ENCODE measurements at places on chromosomes 1 and 21. TPM values are rescaled to one million over a fixed set of nuclear protein-coding genes. Genes with fewer than 3 reads are reported as not detected.

DNA sequence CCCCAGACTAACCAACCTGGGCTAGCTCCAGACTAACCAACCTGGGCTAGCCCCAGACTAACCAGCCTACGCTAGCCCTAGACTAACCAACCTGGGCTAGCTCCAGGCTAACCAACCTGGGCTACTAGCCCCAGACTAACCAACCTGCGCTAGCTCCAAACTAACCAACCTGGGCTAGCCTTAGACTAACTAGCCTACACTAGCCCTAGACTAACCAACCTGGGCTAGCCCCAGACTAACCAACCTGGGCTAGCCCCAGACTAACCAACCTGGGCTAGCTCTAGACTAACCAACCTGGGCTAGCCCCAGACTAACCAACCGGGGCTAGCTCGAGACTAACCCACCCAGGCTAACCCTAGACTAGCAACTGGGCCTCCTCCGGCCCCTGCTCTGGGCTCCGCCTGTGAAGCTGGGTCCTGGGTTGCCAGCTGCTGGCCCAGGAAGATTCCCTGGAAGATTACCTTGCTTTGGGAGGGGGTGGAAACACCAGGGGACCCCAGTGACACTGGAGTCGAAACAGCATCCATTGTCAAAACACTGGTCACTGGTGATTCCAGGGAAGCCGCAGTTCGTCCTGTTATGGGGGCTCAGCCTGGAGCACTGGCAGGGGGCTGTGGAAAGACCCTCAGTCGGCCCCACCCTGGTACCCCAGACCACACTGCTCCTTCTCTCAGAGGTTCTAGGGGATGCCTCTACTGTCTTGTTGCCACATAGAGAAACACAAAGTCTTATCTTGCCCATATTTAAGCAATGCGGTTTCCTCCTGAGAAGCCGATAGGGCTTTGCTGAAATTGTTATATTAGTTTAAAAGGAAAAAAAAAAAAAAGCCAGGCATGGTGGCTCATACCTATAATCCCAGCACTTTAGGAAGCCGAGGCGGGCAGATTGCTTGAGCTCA is 1.1 kb downstream of the TFF2 start:
- DNase-seq = no peak

GRCh38 chr1:231561647-231562383 is 33.3 kb downstream of the TSNAX start:
- no peak for DNase-seq

The RAB42 gene
- 1.6 TPM for total RNA-seq

The SPEN gene
- 80.0 TPM for total RNA-seq

- peak; percentile 8 for DNase-seq
These were observed 40.2 kb upstream of the PBX1 start for GRCh38 chr1:164518692-164519332.

DNA sequence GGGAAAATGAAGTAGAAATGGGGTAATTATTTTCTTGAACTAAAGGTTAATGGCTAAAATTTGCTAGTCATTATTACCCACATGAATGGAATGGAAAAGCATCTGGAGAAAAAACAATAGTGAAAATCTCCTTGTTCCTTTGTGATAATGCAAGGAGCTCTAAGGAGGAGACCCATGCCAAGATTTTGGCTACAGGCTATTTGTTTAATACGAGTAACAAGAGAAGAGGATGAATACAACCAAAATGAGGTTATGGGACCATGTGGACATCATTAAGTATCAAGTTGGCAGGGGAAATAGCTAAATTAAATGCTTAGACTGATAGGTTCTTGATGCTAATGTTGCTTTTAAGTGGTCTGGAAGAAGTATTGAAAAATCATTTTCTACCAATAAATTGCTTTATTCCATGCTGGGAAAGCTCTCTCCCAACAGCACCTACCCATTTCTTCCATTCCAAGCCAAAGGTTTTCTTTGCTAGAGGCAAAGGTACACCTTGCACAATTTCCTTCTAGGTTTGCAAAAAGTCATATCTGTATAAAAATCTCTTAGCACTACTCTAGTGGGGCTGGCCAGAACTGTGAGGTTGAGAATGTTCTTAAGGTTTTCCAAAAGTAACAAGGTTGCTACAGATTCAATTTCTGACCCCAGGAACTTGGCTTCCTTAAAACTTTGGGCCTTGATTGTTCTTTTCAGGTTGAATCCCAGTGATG is 100.2 kb downstream of the SMYD2 start:
- DNase-seq = no peak

- DNase-seq = no peak
These were observed 21.7 kb downstream of the APP start for GRCh38 chr21:26148840-26149354.

DNA sequence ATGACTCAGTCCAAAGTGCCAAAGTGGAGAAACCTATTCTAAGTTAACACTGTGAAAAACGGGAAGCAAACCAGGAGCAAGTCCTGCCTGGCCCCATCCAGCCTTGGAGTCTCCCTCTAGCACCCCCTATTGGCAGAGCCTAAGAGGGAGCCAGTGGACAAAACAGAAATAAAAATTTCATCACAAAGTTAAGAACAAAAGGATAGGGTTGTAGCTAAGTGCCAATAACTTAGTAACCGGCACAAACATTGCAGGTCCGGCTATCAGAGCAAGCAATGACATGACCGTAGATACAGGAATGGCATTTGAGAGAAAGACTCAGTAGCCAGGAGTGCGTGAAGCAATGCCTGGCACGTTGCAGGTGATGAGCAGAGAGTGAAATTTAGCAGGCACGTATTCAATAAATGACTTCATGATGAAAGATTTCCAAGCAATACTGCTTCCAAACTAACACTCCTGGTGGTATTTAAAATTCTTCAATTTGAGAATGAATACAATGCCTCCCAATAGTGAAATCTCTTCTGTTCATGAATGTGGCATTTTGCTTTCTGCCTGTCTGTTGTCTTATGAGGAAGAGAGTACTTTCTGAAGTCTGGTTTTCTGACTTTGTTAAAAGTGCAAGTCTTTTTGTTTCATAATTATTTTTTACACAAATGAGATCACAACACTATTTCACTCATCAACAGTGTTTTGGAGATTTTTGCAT is 391.0 kb downstream of the OMA1 start:
- no peak for DNase-seq

The ADAMTS1 gene
- total RNA-seq = 7.5 TPM

GRCh38 chr1:98333406-98333805 is 328.1 kb upstream of the SNX7 start:
- no peak for DNase-seq

DNA sequence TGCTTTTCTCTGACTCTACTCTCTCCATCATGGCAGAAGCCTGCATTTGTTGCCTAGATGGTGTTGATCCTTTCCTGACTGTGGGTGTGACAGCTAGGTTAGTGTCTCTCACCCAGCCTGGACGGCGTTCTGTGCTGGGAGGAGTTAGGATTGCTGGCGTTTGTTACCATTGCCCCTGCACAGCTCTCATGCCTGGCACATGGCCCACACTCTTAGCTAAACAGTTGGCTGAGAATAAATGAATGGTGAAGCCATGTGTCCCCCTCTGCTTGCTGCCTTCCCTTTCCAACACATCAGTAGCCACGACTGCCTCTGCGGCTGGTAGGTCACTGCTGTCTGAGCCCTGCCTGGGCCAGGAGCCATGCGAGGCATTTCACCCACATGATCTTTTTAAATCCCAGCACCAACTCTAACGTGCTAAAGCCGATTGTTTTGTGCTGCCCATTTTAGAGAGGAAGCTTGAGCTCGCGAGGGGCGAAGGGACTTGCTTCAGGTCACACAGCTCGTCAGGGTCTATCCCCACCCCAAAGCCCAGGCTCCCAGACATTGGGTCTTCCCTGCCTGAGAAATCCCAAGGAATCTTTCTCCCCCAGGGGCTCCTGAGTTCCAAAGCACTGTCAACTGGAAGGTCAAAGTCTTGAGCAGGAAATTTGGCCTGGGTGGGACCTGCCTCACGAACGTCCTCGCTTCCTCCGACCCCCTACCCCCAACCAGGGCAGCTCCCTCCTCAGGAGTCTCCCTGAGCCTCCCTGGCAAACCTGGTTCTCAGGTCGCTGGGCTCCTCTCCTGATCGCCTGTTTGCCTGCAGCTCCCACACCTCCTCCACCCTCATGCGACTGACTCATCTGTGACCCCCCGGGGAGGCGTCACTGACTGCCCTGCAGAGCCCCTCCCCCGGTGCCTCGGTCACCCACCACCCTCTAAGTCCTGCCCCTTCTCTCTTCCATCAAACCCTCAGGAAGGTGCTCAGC is 271.7 kb upstream of the C1orf174 start:
- DNase-seq = no peak
